ENCODE measurements at places on chromosomes 3 and 15. TPM values are rescaled to one million over a fixed set of nuclear protein-coding genes. Genes with fewer than 3 reads are reported as not detected.

The FAM3D gene
- not detected for total RNA-seq

The ACAN gene
- 0.13 TPM for total RNA-seq

The RARB gene
- total RNA-seq: 31.5 TPM

The NAALADL2 gene
- 14.7 TPM for total RNA-seq

The SSUH2 gene
- total RNA-seq: 0.11 TPM

The PLA2G4E gene
- total RNA-seq: not detected

The SLC49A4 gene
- 22.6 TPM for total RNA-seq

The CCDC71 gene
- total RNA-seq: 59.2 TPM

The ITGB5 gene
- total RNA-seq: 79.2 TPM

The PRSS50 gene
- 4.7 TPM for total RNA-seq

The CCRL2 gene
- total RNA-seq: 0.94 TPM

The PDE12 gene
- total RNA-seq: 28.9 TPM

The COL6A5 gene
- total RNA-seq: not detected

The SPESP1 gene
- total RNA-seq: 4.0 TPM

The PP2D1 gene
- not detected for total RNA-seq

The BHLHE40 gene
- total RNA-seq: 18.0 TPM

The TLR9 gene
- 0.40 TPM for total RNA-seq

The SAMMSON gene
- 0.67 TPM for total RNA-seq

The GPR62 gene
- 0.13 TPM for total RNA-seq

The MAN2C1 gene
- total RNA-seq: 227 TPM

The MAP1A gene
- total RNA-seq: 12.4 TPM

The IQCH gene
- total RNA-seq: 10.0 TPM

The CHRM5 gene
- total RNA-seq: not detected

The CHRD gene
- total RNA-seq: 11.0 TPM

The PFN2 gene
- 110 TPM for total RNA-seq

The MPI gene
- total RNA-seq: 91.1 TPM

The GOLGA6L26 gene
- not detected for total RNA-seq

The TRPM7 gene
- total RNA-seq: 83.4 TPM

The MAP6D1 gene
- total RNA-seq: 3.0 TPM

The CCDC54 gene
- 0.40 TPM for total RNA-seq

The BTD gene
- 74.9 TPM for total RNA-seq

The ZPLD1 gene
- not detected for total RNA-seq

The TNFAIP8L3 gene
- total RNA-seq: 11.3 TPM

The DLEC1 gene
- 1.4 TPM for total RNA-seq

The ANKRD63 gene
- total RNA-seq: 2.1 TPM

The SEMA6D gene
- 17.7 TPM for total RNA-seq

The MYLK gene
- total RNA-seq: 51.2 TPM

The RASA2 gene
- total RNA-seq: 45.5 TPM

The GALNT15 gene
- total RNA-seq: 53.6 TPM

The FAM107A gene
- total RNA-seq: 62.3 TPM

The ZNF80 gene
- total RNA-seq: not detected

The A4GNT gene
- total RNA-seq: not detected

The GOLGA6A gene
- total RNA-seq: not detected

The DOCK3 gene
- total RNA-seq: 54.2 TPM

The PDCD6IP gene
- total RNA-seq: 424 TPM

The DNAJC19 gene
- total RNA-seq: 55.9 TPM

The SUMF1 gene
- 58.8 TPM for total RNA-seq

The SOX2 gene
- not detected for total RNA-seq

The NR1I2 gene
- total RNA-seq: 0.54 TPM

The COL8A1 gene
- 156 TPM for total RNA-seq

The NTRK3 gene
- total RNA-seq: 2.5 TPM

The PIERCE2 gene
- total RNA-seq: 2.0 TPM

The CIB2 gene
- 5.0 TPM for total RNA-seq

The STT3B gene
- 172 TPM for total RNA-seq

The CCR4 gene
- not detected for total RNA-seq
